CD4-positive, alpha-beta T cell treated with Interleukin-21 for 1 hour (primary cell): ENCODE measurements at places on chromosomes 2 and 18.

DNA sequence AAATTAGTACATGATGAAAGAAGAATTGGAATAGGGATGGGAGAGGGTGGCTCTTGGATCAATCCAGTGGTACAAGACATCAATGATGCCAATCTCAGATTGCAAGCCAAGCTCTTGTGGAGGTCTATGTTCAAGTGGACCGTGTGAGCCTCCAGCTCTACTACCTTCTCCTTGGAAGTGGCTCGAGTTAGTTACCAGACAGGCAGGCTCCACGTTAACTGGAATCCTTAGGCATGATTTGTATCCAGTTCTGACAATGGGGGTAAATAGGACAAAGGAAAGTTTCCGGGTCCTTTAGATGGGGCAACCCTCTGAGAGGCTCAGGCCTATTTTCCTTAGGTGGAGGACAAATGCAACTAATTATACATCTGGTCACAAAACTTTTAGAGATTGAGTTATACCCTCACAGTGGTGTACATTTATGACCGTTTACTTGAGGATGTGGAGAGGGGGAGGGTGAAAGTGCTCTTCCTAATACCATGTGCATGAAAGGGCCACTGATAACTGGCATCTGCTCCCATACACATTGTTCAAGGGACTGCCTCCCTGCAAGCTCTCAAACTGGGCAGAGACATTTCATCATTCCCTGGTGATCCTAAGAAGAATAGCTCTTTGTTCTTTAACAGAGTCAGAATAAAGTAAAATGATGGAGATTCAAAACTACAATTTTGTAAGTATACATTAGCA lies 180.2 kb downstream of the SOCS6 start:
- no peak for DNase-seq

GRCh38 chr2:8296306-8296705 lies 385.6 kb upstream of the ID2 start:
- no peak for DNase-seq

DNA sequence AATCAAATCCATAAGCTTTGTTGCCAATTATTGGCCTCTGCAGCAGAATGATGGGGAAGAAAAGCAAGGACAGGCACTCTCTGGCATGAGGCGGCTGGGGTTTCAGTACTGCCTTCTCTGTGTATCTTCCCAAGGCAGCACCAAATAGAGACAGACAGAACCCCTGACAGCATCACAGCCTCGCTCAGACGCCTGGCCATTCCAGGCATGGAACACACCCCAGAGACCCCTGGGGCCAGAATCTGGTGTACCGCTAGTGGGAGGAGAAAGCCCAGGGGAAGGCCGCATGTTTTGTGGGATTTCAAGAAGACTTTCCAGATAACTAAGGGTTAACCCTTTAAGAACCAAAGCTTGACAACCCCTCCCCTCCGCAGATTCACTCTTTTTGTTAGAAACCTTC lies 282.1 kb downstream of the EN1 start:
- DNase-seq, result no peak

DNA sequence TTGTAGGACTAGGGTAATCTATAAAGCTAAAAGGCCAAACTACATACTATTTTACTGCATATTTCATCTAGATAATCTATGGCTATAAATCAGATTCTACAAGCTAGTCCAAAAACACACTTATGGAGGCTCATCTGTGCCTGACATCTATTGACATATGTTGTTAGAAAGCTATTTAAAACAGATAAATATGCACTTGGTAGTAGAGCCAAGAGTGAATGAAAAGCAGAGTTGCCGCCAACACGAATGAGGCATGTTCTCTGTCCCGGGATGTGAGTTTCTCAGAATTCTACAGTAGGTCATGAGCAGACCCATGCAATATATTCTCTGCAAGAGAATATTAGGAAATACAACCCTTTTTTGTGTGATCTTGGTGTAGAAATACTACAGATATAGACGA lies 66.7 kb upstream of the LPIN2 start:
- DNase-seq, result no peak
